Activated naive CD4-positive, alpha-beta T cell (primary cell): ENCODE measurements at places on chromosomes 12 and 14.

GRCh38 chr12:117063162-117063911 lies 35.9 kb downstream of the TESC start:
- peak; percentile 6 for DNase-seq

- no peak for DNase-seq
Observed at GRCh38 chr12:99824900-99825542, 159.7 kb downstream of the ANKS1B start.

GRCh38 chr12:119593578-119594398 lies at the start of gene TMEM233:
TMEM233 (plus strand) TSS chr12:119593774; CDS start chr12:119593849, 75 bp downstream.
- no peak for DNase-seq

- no peak for DNase-seq
Observed at GRCh38 chr14:92959189-92959531, 36.2 kb downstream of the CHGA start.

- no peak for DNase-seq
Observed at GRCh38 chr12:124653169-124653931, 85.9 kb upstream of the NCOR2 start.

GRCh38 chr12:46450279-46450748 lies 77.7 kb upstream of the SLC38A2 start:
- no peak for DNase-seq

DNA sequence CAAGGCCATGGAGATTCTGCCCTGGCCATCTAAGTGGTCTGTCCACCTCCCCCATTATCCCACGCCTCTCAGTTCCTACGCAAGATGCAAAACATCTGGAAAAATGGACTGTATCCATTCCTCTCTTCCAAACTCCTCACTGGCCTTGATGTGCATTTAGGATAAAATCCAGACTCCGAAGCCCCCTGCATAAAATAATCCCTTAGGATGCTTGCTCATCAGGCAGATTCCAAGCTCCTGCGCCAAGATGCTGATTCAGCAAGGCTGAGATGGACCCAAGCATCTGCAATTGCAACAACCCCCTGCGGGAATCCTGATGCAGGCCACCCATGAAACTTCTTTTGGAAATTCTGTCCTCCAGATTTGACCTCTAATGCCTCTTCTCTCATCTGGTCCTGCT lies 81.6 kb downstream of the SPRING1 start:
- no peak for DNase-seq

GRCh38 chr12:19130224-19131024 lies 891 bp downstream of the PLEKHA5 start:
- no peak for DNase-seq

DNA sequence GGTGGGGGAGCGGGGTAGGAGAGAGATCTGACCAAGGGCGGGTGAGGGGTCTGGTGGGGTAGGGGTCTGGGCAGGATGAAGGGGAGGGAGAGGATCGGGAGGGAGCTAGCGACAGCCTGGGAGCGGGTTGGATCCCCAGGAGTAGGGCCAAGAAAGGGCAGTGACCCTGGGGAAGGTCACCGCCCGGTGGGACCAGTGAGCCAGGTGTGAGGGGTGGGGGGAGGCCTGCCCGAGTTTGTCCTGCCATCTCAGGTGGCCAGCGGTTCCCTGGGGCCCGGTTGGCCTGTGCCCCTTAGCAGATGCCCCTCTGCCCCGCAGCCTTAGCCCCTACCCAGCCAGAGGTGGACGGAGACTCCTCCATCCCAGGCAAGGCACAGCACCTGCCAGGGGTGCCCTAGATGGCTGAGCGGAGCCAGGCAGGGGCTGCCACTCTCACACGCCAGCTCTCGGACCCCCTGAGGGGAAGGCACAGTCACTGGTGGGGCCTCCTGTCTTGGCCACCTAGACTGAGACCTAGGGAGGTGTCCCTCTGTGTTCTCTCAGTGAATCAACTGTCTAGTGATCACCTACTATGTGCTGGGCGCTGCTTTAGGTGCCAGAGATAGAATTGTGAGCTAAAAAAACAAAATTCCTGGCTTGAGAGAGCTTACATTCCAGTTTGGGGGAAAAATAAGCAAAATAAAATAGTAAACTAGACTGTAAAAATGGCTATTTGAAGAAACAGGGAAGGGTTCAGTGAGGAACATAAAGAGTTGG lies 629 bp upstream of the TTC7B start:
- no peak for DNase-seq

GRCh38 chr12:1357711-1358110 lies 236.7 kb downstream of the FBXL14 start:
- DNase-seq = no peak

DNA sequence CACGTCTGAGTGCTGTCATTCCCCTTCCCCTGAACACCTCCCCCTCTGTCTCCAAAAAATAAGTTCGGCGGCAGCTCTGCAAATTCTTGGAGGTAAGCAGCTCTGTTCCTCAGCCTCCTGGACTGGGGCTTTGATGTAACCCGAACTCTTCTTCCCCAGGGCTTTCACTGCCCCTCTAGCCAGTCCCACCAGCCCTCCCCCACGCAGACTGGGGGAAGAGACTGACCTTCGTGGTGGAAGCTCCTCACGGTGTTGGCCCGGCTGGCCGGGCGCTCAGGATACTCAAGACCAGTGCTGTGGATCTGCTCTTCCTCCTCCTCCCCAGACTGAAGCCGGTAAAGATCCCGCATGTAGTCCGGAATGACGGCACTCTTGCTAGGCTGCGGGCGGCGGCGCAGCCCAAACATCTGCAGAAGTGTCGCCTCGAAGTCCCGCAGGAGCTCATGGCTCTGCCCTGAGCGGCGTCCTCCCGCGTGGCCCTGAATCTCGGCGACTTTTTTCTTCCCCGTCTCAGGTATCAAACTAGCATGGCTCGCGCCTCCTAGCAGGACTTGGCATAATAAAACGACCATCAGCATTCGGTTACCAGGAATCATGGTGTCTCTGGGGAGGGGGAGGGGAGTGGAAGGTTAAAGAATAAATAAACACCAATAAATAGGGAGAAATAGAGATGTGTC lies 4.9 kb downstream of the BMP4 start:
- DNase-seq = no peak

DNA sequence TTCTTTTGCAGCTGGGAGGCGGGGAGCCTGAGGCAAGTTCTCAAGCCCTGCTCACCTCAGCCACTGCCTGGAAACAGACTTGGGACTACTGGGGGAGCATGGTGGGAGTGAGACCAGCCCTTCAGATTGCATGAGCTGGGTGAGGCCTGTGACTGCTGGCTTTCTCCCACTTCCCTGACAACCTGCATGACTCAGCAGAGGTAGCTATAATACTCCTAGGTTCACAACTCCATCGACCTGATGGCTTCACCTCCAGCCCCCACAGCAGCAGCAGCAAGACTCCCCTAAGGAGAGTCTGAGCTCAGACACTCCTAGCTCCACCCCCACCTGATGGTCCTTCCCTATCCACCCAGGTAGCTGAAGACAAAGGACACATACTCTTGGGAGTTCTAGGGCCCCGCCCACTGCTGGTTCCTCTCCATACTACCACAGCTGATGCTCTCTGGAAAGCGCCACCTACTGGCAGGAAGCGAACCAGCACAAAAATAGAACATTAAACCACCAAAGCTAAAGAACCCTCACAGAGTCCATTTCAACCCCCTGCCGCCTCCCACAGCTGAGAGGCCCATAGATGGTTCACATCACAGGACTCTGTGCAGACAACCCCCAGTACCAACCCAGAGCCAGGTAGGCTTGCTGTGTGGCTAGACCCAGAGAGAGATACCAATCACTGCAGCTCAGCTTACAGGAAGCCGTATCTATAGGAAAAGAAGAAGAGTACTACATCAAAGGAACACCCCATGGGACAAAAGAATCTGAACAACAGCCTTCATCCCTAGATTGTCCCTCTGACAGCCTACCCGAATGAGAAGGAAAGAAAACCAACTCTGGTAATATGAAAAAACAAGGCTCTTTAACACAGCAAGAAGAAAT lies 68.7 kb downstream of the RPAP3 start:
- DNase-seq = no peak

DNA sequence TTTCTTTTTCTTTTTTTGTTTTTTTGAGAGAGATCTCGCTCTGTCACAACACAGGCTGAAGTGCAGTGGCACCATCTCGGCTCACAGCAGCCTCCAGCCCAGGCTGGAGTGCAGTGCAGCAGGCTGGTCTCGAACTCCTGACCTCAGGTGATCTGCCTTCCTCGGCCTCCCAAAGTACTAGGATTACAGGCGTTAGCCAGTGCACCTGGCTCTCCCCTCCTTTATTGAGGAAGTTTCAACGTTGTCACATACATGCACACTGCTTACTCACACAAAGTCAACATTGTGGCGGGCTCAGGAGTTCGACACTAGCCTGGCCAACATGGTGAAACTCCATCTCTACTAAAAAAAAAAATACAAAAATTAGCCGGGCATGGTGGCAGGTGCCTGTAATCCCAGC lies 32.0 kb downstream of the EAPP start:
- no peak for DNase-seq

- DNase-seq = no peak
Observed at GRCh38 chr14:37411079-37411735, 183.8 kb downstream of the FOXA1 start.

- DNase-seq = no peak
Observed at GRCh38 chr12:144650-145284, 69.2 kb downstream of the SLC6A12 start.

DNA sequence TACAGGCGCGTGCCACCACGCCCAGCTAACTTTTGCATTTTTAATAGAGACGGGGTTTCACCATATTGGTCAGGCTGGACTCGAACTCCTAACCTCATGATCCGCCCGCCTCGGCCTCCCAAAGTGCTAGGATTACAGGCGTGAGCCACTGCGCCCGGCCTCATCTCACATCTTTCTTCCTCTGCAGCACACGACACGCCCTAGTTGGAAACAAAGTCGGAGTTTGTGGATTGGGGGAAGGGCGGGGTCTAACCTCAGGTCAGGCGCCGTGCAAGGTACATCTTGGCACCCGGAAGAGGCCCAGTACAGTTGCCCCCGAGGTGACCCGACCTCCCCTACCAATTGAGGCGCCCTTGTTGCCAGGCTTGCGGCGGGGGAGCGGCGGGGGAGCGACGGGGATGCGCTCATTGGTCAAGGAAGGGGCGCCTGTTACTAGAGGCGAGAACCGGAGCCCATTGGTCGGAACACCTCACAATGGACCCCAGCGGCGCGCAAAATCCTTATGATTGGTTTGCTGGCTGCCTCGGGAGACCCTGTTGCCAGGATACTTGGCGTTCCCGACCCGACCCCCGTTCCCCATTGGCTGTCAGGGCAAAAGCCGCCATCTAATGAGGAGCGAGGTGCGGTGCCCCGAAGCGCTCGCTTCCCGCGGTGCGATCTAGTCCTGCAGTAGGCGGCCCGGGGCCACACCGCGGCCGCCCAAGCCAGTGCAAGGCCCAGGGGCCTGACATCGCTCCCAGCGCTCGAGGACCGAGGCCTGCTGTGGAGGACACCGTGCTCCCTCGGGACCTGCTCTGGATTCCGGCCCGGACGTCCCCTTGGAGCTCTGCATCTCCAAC lies at the start of gene REC8:
TSS of gene REC8 (plus strand) at position 659 of the 839 bp plus-strand sequence. CDS start 473 bp downstream, outside the sequence.
- DNase-seq = peak; percentile 60

DNA sequence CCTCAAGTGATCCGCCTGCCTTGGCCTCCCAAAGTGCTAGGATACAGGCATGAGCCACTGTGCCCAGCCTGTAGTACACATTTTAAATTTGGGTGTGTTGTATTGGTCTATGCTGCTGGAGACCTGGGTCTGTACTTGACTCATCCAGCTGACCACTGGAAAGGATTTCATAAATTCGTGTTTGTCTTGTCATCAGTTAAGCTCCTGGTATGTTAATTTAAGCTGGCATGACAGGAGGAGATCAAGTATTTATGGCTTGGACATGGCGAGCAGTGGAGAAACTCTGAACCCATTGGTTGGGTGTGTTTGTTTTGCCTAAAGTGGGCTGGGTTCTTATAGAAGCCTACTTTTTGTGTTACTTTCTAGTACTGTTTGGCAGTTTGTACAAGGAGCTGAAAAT lies 24.2 kb downstream of the YY1 start:
- no peak for DNase-seq

DNA sequence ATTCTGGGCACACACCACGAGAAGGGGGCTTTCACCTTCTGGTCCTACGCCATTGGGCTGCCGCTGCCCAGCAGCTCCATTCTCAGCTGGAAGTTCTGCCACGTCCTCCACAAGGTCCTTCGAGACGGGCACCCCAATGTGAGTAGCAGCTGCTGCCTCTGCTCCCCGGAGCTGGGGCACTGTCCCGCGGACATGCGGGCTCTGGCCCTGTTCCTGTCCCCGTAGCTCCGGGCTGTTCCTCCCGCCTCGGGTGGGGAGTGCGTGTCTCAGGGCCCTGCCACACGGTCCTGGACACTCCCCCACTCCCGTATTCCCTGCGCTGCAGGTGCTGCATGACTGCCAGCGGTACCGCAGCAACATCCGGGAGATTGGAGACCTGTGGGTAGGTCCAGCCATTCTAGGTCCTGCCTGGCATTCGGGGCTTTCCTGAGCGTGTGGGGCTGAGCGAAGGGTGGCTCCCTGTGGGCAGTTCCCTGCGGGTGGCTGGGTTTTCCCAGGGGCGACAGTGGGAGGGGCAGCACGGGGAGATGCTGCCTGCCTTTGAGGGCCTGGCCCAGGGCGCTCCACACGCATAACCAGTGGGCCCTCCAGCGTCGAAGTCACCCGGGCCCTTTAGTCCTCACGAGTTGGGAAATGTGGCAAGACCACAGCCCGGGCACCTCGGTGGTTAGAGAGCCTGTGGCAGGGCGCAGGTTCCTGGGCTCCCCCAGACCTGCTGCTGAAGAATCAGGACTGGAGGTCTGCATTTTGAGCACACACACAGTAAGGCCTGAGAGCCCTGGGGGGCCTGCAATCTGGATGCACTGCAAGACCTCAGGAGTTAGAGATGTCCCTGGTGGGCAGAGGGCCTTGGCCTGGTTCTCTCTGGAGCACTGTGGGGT lies 13.5 kb downstream of the HIP1R start:
- no peak for DNase-seq

- DNase-seq = no peak
Observed at GRCh38 chr14:74401504-74402241, 24.3 kb downstream of the SYNDIG1L start.

DNA sequence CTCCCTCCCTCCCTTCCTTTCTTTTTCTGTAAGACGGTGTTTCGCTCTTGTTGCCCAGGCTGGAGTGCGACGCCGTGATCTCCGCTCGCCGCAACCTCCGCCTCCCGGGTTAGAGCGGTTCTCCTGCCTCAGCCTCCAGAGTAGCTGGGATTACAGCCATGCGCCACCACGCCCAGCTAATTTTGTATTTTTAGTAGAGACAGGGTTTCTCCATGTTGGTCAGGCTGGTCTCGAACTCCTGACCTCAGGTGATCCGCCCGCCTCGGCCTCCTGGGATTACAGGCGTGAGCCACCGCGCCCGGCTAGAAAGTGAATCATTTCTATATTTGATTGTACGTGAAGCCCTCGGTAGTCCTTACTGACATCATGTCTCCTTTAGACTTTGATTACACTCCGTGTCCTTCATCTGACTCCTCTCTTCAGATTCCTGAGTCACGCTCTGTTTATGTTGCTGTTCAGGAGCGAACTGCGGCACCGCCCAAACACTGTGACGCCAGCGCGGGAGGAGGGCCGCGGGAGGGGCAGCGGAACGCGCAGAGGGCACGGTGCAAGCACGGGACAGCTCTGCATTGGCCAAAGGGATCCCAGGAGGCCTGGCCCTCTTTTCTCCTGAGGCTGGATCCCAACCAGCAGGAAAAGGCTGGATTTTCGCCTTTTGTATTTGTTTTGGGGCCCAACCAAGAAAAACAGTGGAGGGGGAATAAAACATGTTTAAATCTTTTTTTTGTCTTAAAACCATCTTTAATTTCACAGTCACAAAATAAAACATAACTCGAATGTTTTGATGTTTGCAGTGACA lies 538 bp upstream of the GABARAPL1 start:
- peak; percentile 80 for DNase-seq

GRCh38 chr14:75198291-75198933 lies 22.0 kb upstream of the TMED10 start:
- DNase-seq = no peak
